ENCODE measurements at places on chromosomes 4 and X.

DNA sequence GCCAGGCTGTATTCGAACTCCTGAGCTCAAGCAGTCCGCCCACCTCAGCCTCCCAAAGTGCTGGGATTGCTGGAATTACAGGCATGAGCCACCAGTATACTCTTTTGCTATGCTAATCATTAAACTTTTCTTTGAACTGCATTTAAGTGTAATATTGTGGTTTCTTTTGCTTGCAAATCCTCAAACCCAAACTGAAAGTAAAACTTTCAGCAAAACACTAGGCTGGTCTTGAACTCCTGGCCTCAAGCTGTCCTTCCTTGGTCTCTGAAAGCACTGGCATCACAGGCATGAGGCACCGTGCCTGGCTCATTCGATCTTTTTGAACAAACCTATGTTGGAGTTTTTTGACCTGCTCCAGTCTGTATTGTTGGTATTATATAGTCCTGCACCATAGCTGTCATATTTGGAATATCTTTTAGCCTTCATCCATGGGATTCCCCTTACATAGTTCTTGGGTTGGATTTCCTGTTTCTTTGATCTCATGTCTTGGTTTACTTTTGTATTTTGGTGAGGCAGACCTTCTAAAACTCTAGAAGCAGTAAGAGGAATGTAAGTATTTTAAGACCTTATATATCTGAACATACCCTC, 34.1 kb downstream of the MOB1B start:
- DNase-seq, result no peak

GRCh38 chrX:69228732-69229131, 63.5 kb upstream of the PJA1 start:
- no peak for DNase-seq

DNA sequence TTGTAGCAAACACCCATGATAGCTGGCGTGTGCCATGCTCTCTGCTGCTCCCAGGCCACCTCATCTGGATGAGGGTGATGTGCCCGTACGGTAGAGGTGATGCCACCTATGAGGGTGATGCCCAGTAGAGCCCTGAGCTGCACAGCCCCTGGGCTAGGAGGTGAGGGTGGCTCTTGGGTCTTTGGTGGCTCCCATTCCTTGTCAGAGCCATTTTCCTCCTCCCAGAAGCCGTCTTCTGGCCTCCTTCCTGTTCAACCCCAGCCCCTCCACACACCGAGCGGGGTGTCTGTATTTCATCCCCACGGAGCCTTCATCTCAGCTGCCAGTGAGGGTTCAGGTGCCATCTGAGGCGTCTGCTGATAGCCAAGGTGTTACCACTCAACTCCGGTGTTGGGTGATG, 12.0 kb upstream of the TNIP2 start:
- no peak for DNase-seq

GRCh38 chr4:121462660-121463261, 81.9 kb upstream of the QRFPR start:
- no peak for DNase-seq

DNA sequence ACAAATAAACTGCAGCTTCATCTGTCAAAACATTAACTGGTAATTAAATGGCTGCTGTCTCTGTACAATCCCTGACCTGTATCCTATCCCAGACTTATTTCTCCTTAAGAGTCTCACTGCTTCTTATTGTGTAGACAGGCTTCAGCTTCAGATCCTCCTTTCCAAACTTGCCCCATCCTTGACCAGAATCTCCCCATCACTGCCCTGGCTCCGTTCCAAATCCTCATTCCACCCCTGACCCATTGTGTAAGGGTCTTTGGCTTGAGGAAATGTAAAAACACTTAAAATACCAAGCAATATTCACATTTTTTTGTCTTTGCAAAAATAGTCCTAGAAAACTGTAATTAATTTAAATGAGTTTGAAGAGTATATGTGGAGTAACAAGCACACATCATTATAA, 152.6 kb upstream of the VEGFC start:
- no peak for DNase-seq

DNA sequence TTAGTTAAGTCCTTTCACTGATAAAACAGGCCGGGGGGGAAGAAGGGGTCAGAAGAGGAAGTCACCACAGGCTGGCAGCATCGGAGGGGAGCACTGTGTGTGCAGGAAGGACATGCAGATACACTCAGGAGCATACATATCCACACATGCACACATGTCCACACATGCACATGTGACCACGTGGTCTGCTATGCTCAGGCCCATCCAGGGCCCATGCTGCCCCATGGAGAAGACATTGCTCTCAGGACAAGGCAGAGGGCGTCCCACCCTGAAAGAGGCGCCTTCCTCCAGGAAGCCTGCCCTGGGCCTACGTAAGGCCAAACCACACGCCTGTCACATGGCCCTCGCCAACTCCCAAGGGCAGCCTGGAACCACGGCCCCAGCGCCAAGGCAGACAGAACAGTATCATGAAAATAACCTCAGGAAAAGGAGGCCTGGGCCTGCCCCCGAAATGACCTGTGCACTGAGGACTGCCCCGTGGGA, 15.8 kb downstream of the WDR1 start:
- DNase-seq, result no peak

GRCh38 chrX:10125248-10125615, 31.5 kb upstream of the CLCN4 start:
- DNase-seq, result no peak

GRCh38 chr4:142452161-142452855, 393.8 kb downstream of the INPP4B start:
- DNase-seq, result no peak

DNA sequence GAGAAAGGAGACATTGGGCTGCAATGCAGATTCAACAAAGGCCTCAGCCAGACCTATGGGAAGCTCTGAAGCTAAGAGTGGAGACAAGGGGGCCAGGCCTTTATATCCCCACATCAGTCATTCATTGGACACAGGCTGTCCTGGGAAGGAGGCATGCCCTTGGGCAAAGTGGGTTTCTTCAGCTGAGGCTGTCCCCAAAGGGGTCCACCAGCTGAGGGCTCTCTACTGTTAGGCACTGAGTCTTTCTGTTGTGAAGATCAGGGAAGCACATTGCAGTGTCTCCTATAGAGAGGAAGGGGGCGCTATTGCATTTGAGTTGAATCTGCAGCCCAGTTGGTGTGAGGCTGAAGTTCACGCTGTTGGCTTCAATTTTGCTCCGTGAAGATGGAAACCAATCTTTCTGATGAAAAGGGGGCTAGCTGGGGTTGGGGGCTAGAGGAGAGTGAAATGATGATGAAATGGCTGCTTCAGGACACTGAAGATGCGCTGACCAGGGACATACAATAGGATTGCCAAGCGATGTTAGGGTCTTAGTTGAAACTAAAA, 48.0 kb downstream of the SLC25A5 start:
- peak; percentile 36 for DNase-seq

DNA sequence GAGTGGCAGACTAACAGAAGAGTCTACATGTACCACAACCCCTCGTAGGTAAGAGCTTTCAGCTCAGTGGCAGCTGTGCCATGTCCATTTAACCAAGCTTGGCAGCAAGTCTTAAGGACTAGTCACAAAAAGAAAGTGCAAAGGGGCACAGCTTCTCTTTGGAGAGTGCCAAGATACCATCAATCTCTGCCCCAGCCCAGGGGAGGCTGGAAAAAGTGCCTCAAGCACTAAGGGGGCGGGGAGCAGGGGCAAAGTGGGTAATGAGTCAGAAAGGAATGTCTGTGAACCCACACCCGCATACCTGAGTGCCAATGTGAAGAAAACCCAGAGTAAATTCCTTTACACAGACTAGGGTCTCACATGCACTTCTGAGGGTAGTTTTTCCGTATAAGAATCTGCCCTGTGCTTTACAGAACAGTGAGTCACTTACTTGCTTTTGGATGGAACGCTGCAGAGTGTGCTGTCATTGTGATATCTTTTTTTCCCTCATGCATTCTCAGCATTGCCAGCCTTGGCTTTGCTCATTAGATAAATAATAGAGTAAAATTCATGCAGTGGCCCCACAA, 219.8 kb downstream of the ZNF674 start:
- DNase-seq, result no peak

GRCh38 chrX:63784902-63785707, at the start of gene ARHGEF9:
TSS of gene ARHGEF9 (minus strand) at chrX:63785214. CDS start at chrX:63785145, 69 bp downstream.
- peak; percentile 69 for DNase-seq

DNA sequence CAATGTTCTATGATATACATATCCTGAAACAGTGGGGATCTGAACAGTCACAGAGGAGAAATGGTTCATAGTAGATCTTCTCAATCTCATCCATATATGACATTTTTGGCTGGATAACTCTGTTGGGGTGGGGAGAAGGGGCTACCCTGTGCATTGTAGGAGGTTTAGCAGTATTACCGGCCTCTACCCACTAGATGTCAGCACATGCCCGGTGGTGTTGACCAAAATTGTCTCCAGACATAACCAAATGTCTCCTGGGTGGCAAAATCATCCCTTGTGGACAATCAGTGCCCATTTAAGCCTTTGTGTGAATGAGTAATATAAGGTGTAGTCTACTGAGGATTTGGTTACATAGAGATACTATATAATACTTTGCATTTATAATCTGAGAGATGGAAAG, 89.9 kb downstream of the PLS3 start:
- peak; percentile 42 for DNase-seq

DNA sequence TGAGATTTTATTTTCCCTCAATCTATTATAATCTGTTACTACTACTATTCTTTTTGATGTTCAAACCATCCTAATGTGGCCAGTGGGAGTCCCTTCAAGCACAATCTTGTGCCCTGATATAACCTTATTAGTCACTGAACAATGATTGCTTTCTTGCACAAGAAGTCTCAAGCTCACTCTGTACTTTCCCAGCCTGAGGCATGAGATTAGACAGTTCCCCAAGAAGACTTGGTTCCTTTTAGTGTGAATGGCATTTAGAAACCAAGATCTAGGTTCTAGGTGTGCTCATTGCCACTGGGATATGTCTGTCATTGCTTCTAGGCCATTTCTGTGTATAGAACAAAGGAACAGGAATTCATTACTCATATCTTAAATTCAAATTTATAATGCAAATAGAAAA, 28.0 kb upstream of the RBM41 start:
- DNase-seq, result no peak

DNA sequence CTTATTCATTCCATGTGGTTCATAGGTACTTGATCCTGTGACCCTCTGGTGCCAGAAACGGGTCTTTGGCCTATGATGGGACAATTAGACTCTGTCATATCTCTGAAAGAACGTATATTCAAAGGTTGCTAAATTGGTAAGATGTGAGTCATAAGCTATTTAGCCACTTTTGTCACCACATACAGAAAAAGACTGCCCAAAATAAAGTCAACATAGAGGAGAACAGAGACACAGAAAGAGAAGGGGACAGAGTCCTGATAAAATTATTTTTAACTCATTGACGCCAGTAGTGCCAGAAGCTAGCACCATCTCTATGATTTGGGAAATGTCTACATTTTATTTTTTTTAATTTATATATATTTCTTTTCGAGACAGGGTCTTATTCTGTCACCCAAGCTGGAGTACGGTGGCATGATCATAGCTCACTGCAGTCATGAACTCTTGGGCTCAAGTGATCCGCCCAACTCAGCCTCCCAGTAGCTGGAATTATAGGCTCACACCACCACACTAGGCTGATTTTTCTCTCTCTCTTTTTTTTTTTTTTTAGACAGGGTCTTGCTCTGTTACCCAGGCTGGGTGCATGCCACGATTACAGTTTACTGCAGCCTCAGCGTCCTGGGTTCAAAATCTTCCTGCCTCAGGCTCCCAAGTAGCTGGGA, 92.1 kb upstream of the COX18 start:
- no peak for DNase-seq

- DNase-seq, result no peak
Observed at GRCh38 chrX:31580726-31581125, 508.9 kb upstream of the FTHL17 start.

- DNase-seq, result no peak
Observed at GRCh38 chrX:27555514-27555913, 34.6 kb upstream of the DCAF8L2 start.

- DNase-seq, result peak; percentile 61
Observed at GRCh38 chrX:153875391-153876111, 10.4 kb downstream of the L1CAM start.

- no peak for DNase-seq
Observed at GRCh38 chr4:152819026-152819645, 39.4 kb downstream of the ARFIP1 start.

GRCh38 chr4:115850799-115851509, 737.5 kb upstream of the NDST4 start:
- DNase-seq, result no peak

DNA sequence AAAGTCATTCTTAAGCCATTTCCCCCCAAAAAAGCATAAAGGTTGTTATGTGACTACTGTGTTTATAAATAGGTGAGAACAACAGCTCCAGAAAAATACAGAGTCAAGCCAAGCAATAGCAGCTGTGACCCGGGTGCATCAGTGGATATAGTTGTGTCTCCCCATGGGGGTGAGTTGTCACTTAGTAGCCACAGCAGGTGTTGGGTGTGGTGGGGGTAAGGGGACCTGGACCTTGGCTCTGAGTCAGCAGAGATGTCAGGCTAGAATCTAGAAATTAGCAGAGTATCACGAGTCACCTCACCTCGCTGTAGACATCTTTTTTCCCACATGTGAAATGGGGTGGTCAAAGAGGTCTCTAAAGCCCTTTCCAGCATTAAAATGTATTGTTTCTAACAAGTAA, 42.4 kb downstream of the MOSPD2 start:
- DNase-seq, result no peak

GRCh38 chr4:182800216-182800515, 117.0 kb downstream of the DCTD start:
- DNase-seq, result no peak
